ENCODE measurements at places on chromosomes 5 and 9.
A peak's percentile ranks its signal among the peaks of the same experiment; 100 is the strongest.

DNA sequence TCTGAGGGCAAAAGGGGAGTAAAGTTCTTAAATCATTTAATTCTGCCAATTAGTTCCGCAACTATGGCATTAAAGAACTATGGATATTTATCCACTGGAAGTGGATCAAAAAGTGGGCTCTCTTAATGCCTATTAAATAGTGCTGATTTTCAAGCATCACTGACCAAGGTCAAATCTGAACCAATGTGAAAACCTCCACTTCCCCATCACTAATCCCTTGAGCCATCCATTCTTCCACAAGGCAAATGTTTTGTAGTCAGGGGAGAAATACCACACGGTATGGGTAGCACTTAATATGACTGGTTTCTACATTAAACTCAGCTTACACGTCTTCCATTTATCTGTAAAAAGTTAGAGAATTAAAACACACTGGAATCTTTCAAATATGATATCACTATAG, 57.6 kb downstream of the MLLT3 start:
- DNase-seq = no peak

GRCh38 chr5:79803007-79803406, 113.4 kb downstream of the CMYA5 start:
- no peak for DNase-seq

DNA sequence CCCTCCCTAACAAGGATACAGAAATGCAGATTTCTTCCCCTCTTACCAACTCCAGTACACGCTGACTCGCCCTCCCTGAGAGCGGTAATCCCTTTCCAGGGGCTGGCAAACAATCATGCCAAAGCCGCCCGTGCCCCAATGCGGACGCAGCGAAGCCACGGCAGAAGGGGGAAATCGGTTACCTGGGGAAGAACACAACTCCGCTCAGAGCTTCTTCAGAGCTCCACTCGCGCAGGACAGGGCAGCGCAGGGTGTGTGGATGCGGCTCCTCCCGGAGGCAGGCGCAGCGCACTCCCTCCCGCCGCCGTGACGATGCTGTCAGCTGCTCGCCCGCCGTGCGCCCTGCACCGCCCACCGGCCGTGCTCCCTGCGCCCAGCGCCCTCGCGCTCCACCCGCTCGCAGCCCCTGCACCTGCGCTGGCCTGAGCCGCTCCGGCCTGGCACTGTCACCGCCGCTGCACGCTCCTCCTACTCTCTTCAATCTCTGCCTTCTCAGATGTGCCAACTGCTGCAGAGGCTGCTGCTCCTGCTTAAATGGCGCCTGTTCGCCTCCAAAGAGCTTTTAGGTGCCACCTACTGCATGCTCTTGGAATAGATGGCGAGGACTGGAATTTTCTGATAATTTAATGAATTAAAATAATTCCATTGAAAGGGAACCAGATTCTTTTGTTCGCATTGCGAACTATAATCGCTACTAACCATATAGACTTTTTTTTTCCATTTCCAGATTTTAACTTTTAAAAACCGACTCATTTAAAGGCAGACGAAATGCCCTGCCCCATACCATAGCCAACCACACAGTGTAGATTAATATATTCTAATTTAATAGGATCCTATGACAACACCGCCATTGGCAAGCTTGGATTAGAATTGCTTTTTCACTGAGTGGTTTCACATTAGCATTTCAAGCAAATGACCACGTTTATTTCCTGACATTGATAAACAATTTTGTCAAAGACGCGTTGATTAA, at the start of gene DIRAS2:
DIRAS2 (minus strand) TSS at position 255 of the 970 bp plus-strand sequence. CDS start 28,997 bp downstream, outside the sequence.
- DNase-seq = peak; percentile 30

GRCh38 chr5:102819634-102820033, 64.5 kb downstream of the PAM start:
- no peak for DNase-seq

GRCh38 chr5:87151547-87151946, 116.1 kb upstream of the RASA1 start:
- DNase-seq = no peak

DNA sequence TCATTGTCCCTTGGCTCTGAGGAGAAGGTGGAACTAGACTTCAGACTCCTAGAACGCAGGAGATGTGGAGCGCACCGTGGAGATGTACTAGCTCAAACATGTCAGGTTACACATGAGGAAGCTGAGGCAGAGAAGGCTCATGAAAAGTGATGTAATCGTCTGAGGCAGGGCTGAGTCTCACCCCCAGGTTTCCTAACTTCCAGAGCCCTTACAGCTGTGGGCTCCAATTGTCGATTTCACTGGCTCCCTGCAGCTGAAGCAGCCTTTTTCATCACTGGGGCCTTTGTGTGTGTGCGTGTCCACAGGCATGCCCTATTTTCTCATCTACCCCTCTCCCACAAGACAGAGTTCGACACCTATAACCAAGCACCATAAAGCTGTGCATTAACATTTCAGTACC, 370.6 kb downstream of the NTRK2 start:
- no peak for DNase-seq

- no peak for DNase-seq
Observed at GRCh38 chr5:861442-862366, 10.9 kb upstream of the ZDHHC11 start.

DNA sequence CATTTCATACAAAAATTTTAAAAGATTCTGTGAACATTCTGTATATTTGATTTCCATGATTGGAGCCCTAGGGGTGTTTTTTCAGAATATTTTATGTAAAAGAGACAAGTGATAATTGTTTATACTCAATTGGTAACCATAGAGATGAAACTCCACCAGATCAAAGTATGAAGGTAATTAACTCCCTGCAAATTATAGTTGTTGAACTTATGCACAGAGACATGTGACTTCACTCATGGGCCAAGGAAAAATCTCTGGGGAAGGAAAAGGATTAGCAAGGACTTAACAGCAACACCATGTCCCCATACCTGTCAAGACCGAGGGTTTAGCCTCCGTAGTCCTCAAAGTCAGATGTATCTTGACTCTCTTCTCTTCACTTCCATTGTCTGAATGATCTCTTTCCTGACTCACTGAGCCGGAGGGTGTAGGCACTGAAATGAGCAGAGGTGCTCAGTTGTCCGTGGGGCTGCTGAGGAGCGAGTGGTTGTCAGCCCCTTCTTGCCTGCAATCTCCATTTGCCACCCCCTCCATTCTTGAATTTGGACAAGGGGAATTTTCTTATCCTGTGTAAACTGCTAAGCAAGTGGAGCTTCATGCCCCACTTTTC, 17.5 kb upstream of the CXCL14 start:
- no peak for DNase-seq

DNA sequence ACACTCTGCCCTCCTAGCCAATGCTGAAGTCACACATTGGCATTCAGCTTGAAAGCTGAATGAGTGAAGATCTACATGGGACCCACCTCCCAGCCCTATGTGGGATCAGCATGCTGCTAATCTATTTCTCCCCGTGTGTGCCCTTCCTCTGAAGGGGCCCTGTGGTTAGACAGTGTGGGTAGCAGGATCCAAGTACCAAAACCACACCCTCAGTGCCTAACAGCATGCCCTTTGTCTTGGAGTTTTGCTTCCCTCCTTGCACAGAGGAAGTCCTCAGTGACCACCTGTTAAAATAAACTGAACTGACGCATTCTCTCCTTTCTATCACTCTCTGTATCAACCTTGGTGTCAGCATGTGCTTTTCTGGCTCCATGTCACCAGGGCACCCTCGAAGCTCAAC, 25.0 kb downstream of the SH3TC2 start:
- DNase-seq = no peak

DNA sequence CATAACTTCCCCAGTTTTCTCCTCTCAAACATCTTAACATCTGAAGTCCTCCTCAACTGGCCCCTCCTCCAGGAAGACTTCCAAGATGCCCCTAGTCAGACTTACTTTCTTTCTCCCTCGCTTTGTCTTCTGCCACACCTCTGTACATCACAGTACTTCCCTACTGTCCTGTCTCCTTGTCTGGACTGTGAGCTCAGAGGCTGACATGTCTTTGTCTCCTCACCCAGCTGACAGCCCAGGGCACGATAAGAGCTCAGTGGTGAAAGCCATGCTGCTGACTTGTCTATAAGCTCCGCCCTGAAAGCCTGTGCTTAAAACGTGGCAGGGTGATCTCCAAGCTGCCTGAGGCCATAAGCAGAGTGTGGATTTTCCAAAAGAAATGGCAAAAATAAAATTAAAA, 33.0 kb upstream of the SLC25A51 start:
- DNase-seq = peak; percentile 40

GRCh38 chr5:178113141-178113787, at the start of gene N4BP3:
TSS of gene N4BP3 (plus strand) at chr5:178113532. CDS start at chr5:178119584, 6,052 bp downstream.
- peak; percentile 57 for DNase-seq

- no peak for DNase-seq
Observed at GRCh38 chr9:17627641-17628040, 48.8 kb downstream of the SH3GL2 start.

GRCh38 chr5:135878156-135878620, 17.5 kb downstream of the IL9 start:
- DNase-seq = no peak

GRCh38 chr5:4313138-4313537, 717.5 kb downstream of the IRX1 start:
- no peak for DNase-seq

GRCh38 chr9:99264070-99264680, 42.1 kb downstream of the SEC61B start:
- DNase-seq = no peak

- DNase-seq = no peak
Observed at GRCh38 chr5:171152382-171152781, 156.7 kb upstream of the TLX3 start.

- DNase-seq = no peak
Observed at GRCh38 chr5:151086905-151087360, 6.1 kb upstream of the TNIP1 start.

DNA sequence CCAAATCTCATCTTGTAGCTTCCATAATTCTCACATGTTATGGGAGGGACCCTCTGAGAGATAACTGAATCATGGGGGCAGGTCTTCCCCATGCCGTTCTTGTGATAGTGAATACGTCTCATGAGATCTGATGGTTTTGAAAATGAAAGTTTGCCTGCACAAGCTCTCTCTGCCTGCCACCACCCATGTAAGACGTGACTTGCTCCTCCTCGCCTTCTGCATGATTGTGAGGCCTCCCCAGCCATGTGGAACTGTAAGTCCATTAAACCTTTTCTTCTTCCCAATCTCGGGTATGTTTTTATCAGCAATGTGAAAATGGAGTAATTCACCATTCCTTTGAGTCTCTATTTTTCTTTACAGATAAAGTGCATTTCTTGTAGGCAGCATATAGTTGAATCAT, 66.9 kb upstream of the FNIP1 start:
- DNase-seq = no peak

DNA sequence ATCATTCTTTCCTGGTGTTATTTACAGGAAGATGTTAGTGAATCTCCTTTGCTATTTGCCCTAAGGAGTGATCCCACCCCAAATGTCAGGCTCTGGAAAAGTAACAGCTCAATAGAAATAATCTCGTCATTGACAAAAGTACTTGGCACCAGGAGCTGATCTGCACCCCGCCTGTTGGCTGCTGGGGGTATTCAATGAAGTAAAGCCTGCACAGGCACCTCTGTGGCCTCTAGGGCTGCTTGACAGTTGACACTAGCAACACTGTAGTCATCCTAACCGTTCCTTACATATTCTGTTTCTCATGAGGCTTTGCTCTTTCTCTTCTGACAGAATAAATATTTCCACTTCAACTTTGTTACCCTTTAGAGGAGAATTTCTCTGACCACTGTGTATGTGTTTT, 103.4 kb downstream of the DOCK2 start:
- no peak for DNase-seq

- no peak for DNase-seq
Observed at GRCh38 chr5:126383246-126383645, 40.0 kb upstream of the GRAMD2B start.

DNA sequence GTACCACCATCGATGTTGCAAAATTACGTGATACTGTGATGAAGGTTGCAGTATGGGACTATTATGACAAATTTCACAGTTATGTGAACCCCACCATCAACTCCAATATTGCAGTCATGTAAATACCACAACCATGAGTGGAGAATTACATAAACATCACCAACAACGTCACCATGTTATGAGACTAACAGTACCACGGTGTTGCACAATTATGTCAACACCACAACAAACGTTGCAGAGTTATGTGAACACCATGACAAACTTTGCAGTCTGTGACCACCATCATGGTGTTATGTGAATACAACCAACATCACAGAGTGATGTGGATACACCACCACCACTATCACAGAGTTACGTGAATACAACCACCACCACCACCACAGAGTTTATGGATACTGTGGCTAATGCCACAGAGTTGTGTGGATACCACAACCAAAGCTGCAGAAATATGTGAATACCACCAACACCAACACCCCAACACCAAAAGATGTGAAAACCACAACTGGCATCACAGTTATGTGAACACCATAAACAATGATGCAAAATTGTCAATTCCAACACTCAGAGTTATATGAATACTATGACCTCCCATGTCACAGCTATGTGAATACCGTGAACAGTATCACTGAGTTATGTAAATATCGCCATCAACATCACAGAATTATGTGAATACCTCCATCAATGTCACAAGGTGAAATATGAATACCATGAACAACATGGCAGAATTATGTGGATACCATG, 62.4 kb downstream of the SHC3 start:
- DNase-seq = no peak

- DNase-seq = no peak
Observed at GRCh38 chr9:19946441-19947109, 157.7 kb upstream of the SLC24A2 start.
